ENCODE measurements at places on chromosomes 1 and 21.
A peak's percentile ranks its signal among the peaks of the same experiment; 100 is the strongest.

DNA sequence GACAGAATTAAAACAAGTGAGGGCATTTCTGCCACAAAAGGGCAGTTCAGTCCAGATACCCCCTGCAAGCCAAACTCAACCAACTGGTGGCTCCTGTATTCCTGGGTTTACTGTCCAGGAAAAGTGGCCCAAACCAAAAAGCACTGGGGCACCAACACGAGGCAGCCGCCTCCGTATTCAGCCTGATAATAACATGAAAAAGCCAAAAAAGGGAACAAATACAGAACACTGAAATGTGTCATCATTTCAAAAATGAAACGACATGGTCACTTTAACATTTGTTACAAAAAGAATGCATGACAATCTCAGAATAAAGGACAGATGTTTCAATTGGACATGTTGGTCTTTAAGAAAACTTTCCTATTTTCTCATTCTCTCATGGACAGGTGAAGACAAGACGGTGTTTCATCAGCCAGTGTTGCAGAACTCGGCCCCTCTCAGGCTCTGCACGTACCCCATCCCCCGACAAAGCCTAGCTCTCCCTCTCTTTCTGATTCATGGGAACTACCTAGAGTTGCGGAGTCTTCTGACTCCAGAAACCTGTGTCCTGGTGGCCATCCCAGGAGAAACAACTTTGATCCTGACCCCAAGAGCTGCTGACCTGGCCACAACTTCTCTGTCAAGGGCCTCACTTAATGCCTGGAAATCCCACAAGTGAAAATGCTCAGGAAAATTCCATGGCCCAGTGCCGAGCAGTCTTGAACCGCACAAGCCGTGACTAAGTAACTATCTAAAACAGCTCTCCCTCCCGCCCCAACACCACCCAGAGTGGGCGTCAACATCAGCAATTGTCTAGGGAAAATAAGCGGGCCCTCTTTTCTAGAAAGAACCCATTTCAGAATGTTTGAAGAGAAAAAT lies 27.1 kb downstream of the ZBTB17 start:
- DNase-seq = peak; percentile 28

DNA sequence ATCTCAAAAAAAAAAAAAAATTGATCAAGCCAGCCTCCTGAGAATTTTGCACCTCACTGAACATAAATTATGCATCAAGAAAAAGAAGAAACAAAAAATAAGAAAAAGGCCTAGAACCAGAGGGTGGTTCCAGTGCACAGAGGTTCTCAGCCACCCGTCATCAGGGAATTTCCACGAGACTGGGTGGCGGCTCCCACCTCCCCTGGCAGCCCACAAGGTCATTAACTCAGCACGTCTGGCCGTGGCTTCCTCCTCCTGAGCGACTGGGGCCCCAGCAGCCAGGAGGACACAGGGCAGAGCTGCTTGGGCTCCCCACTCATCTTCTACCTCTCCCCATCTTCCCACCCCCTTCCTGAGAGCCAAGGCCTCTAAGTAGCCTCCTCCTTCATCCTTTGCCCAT lies 15.7 kb upstream of the TMEM51 start:
- DNase-seq = no peak

- no peak for DNase-seq
Measured at GRCh38 chr1:18927654-18928272, 25.4 kb upstream of the ALDH4A1 start.

- no peak for DNase-seq
Measured at GRCh38 chr1:55898181-55898580, 681.2 kb downstream of the PLPP3 start.

GRCh38 chr1:38191461-38191860 lies 144.9 kb upstream of the POU3F1 start:
- DNase-seq = no peak

DNA sequence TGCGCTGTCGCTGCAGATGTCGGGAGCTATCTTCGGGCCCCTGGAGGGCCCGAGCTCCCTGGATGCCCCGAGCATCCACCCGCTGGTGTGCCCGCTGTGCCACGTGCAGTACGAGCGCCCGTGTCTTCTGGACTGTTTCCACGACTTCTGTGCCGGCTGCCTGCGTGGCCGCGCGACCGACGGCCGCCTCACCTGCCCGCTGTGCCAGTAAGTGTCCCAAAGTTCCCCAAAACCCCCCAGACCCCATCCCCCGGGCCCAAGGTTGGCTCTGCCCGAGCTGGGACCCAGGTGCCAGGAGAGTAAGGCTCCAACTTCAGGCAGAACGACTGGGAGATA lies 569 bp downstream of the RNF207 start:
- no peak for DNase-seq

- DNase-seq = no peak
Measured at GRCh38 chr1:167620002-167620401, 10.0 kb upstream of the RCSD1 start.

DNA sequence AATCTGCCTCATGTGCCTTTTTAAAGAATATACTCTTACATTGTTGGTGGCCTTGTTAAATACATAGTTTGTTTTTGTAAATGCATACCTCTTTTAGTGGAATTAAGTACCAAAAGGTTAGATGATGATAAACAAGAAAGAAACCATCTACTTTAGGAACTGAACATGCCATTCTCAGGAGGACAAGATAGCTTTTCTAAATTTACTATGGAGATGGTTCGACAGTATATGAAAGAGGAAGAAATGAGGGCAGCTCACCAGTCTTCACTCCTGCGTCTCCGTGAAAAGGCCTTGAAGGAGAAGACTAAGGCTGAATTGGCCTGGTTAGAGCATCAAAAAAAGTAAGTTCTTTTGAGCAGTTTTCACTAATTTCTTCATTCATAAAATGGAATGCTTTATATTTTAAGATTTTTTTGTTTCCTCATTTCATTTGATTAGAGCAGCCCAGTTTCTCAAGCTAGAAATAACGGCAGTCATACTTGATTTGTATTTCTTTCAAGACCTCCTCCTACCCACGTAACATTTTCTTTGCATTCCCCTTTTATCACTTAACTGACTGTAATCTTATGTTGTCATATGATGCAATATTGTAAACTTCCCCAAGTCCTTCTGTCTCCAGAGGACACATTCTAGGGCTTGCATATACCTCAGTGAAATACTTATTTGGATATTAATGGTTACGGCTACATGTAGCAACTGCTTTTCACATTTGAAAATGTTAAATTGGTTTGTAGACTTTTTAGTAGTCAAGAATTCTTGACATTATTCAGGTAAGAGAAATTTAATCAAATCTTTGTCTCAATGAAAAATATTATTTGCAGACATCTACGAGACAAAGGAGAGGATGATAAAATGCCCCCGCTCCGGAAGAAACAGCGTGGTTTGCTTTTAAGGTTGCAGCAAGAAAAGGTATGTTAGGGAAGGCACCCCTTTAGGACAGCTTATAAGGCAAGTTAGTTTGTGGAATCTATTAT lies 99.3 kb downstream of the CEP350 start:
- DNase-seq = no peak

GRCh38 chr1:145708063-145708462 lies 895 bp upstream of the PDZK1 start:
- DNase-seq = no peak

DNA sequence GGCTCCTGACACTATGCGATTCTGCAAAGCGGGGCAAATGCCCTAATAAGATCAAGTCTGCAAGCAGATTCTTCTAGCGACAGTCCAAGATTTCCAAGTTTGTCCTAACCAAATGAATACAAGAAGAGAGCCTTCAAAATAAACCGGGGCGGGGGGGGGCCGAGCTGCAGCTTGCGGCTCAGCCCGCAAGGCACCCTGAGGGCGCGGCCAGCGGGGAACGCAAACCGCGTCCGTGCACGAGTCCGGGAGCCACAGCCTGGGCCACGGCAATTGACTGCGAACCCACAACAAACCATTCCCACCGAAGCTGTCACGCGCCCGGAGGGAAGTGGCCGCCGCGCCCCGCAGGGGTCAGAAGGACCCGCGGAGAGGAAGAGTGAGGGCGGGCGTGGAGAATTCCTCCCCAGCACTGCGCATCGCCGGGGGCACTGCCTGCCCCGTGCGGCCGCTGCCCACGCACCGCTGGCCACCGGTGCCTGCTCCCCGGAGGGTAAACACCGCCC lies 687 bp downstream of the TGFBR3 start:
- DNase-seq = peak; percentile 8

DNA sequence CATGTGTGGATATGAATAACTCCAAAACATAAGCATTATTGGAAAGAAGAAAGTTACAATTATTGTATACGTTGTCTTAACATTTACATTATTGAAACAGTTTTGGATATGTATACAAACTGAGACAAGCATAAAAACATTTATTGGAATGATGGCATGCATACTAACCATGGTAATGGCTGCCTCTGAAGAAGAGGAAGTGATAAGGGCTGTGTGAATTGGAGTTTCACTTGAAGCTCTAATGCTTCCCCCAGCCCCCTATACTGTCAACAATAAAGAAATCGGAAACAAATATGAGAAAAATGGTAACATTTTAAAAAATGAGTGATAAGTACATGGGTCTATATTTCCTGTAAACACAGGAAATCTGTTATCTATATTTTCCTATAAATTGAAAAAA lies 367.7 kb upstream of the DPYD start:
- DNase-seq = no peak
